Sciatic nerve (tissue), 2 donors: ENCODE measurements at places on chromosomes 4 and X. TPM values are rescaled to one million over a fixed set of nuclear protein-coding genes. Genes with fewer than 3 reads are reported as not detected.

Gene JCHAIN
- 13.3 TPM for total RNA-seq

Gene VCX3A
- not detected for total RNA-seq

Gene TIGD4
- 1.6 TPM for total RNA-seq

Gene NPNT
- total RNA-seq: 39.4 TPM

Gene NWD2
- total RNA-seq: not detected

Gene DCAF8L2
- not detected for total RNA-seq

Gene ZCCHC18
- 1.5 TPM for total RNA-seq

Gene ARMCX2
- 49.8 TPM for total RNA-seq

Gene TLR7
- total RNA-seq: 4.5 TPM

Gene SLC9B2
- 19.0 TPM for total RNA-seq

Gene CXCL1
- total RNA-seq: 11.6 TPM

Gene ENAM
- not detected for total RNA-seq

Gene RTL5
- 16.2 TPM for total RNA-seq

Gene MTMR8
- total RNA-seq: 4.7 TPM

Gene SPACA5
- not detected for total RNA-seq

Gene BRS3
- not detected for total RNA-seq

Gene EGFL6
- 1.6 TPM for total RNA-seq

Gene LNX1
- 7.9 TPM for total RNA-seq

Gene TAF7L
- 0.18 TPM for total RNA-seq

Gene TFDP3
- total RNA-seq: not detected

Gene GSX2
- total RNA-seq: 0.58 TPM

Gene SMR3A
- not detected for total RNA-seq

Gene DDIT4L
- 11.5 TPM for total RNA-seq

Gene PAK3
- 49.4 TPM for total RNA-seq

Gene SULT1E1
- not detected for total RNA-seq
